Mucosa of descending colon (tissue), 3 donors: ENCODE measurements at places on chromosomes 2 and 18. TPM values are rescaled to one million over a fixed set of nuclear protein-coding genes. Genes with fewer than 3 reads are reported as not detected.

- no peak for DNase-seq
These were observed 13.4 kb downstream of the ARHGAP15 start for GRCh38 chr2:143142598-143142997.

- no peak for DNase-seq
These were observed 628.3 kb upstream of the REG3G start for GRCh38 chr2:78397198-78397597.

DNA sequence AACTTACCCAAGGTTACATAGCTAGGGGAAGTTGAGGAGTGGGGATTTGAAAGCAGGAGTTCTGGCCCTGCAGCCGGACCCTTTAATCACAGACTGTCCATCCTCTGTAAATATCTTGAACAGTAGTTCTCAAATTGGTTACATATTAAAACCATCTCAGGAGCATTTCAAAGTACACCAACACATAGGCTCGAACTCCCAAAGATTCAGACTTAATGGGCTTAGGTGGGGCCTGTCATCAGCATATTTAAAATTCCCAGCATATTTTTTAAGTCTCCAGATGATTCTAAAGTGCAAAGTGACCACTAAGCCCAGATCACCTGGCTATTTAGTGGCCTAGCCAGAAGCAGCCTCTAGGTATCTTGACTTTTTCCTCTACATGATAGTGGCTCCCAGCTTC lies 192.2 kb downstream of the ZNF385B start:
- no peak for DNase-seq

GRCh38 chr2:142445551-142446072 lies 314.8 kb upstream of the LRP1B start:
- no peak for DNase-seq

DNA sequence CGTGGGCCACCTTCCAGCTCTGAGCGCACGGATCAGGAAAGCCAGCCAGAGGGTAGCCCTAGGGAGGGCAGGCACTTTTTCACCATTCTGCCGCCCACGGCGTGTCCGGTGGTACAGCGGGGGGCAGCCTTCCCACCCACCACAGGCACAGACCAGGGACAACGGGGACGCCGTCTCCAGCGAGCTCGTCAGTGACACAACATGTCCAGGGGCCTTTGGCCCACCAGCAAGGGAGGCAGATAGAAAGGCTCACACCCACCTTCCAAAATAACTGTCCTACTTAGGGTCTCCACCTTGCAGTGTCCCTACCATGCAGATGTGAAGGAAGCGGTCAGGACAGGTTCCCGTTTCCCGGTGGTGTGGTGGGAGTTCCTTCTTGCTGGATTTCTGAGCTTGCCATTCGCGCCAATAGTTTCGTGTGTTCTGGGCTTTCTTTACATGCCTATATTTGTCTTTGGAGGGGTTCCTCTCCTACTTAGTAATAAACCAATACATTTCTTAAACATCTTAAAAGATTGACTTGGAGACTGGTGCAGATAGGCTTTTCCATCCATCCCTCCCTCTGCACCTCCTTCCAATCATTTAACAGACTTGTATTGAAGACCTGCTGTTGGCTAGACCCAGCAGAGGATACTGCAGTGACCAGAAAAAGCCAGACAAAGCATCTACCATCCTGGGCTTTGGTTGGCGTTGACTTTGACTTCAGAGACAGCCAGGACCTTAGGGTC lies 872 bp downstream of the ASB1 start:
- DNase-seq, result no peak

GRCh38 chr2:18820966-18821365 lies 231.6 kb upstream of the NT5C1B start:
- DNase-seq, result no peak

DNA sequence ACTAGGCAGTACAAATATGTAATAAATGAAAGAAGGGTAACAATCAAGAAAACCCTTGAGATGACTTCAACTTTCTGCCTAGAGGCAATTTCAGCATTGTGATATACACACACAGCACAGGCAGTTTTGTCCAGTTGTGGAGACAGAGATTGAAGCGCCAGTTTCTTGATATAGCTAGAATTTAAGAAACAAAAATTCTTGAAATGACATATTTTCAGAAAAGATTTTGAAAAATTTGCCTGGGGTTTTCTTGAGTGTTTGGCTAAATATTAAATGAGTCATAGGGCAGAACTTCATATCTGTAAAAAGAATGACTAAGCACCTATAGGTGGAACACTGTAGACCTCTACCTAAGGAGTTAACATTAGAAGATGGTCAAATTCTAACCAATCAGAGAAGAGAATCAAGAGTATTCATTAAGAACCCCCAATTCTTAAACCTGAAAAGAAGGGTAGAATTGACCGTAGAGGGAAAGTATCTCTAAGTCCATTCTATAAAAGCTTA lies 1266.8 kb upstream of the TMEFF2 start:
- no peak for DNase-seq

- peak; percentile 57 for DNase-seq
These were observed 110.2 kb downstream of the MDH1 start for GRCh38 chr2:63698786-63699548.

GRCh38 chr2:46719487-46719886 lies 196.1 kb downstream of the MCFD2 start:
- no peak for DNase-seq

The EVA1A gene
- total RNA-seq, result not detected

The TRIP12 gene
- 196 TPM for total RNA-seq

The CHAC2 gene
- 3.1 TPM for total RNA-seq

The ITGA6 gene
- total RNA-seq, result 192 TPM

The RFTN2 gene
- 2.0 TPM for total RNA-seq
